Activated CD4-positive, alpha-beta T cell treated with anti-CD3 and anti-CD28 coated beads, Interleukin-2, amount 50 U/mL, for 4 hours (primary cell): ENCODE measurements at places on chromosomes 11 and 22.

GRCh38 chr11:79786961-79787360 is 346.1 kb upstream of the TENM4 start:
- no peak for DNase-seq

GRCh38 chr11:69574608-69575255 is 66.2 kb upstream of the CCND1 start:
- no peak for DNase-seq

DNA sequence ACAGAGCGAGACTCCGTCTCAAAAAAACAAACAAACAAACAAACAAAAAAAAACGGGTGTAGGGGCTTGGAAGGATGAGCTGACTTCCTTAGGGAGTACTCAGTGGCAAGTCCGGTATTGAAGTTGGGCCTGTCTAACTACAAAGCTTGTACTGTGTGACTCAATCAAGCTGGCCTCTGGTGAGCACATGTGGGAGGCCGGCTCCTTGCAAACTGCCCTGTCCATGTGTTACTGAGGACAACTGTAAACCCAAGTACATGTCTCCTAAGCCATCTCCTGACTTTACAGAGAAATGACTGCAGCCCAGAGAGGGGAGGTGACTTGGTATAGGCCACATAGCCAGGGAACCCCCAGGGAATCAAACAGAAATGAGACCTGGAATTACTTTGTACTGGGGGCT is 11.6 kb downstream of the RIBC2 start:
- DNase-seq: no peak

- no peak for DNase-seq
Observed at GRCh38 chr22:31492151-31492550, 2.5 kb upstream of the EIF4ENIF1 start.

GRCh38 chr11:61041755-61042518 is 60.4 kb upstream of the CD5 start:
- peak; percentile 80 for DNase-seq

DNA sequence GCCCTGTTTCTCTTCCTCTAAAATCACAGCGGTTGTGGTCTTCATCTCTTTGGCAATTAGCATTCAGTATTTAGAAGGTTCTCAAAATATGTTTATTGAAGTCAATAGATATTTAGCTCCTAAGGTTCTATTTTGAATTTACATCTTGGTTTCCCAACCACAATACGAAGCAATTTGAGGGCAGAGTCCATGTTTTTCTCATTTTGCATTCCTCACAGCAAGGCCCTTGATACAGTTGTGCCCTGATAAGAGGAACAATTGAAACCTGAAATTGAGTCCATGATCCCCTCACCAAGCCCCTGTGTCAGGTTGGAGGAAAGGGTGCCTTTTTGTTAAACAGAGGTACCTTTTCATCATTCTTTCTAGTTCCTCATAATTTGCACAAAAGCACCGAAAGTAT is 131.5 kb downstream of the CCDC81 start:
- no peak for DNase-seq

DNA sequence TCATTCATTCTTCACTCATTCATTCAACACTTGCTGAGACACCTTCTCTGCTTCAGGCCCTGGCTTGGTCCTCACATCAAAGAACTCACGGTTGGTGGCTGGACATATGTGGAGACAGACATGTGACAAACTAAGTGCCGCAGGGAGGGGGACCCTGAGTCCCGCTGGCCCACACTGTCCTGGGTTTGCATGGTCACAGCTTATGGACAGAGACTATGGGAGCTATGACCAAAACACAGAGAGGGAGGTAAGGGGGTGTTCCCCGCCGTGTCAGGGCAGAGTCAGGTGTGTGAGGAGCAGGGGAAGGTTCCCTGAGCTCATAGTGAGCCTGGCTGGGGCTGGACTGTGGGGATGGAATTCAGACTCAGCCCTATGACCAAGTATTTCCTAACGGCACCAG is 123.1 kb downstream of the MPPED1 start:
- no peak for DNase-seq

GRCh38 chr11:1568441-1568911 is 3.6 kb downstream of the DUSP8 start:
- DNase-seq: no peak

DNA sequence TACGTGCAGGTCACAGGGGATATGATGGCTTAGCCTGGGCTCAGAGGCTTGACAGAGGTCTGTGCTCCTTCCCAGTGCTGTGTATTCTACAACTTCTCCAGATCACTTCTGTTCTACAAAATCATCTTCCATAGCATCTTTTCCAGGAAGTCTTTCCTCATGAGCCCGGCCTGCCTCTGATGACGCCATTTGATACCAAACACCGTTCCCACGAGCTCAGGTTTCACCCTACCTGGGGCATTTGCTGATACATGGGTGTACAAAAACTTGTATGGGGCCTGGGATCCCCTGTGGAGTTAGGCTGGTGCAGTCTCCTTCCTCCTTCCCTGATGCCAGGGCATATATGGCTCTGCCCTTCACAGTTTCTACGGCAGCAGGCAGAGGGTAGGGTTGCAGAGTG is 78.7 kb downstream of the NECTIN1 start:
- no peak for DNase-seq

DNA sequence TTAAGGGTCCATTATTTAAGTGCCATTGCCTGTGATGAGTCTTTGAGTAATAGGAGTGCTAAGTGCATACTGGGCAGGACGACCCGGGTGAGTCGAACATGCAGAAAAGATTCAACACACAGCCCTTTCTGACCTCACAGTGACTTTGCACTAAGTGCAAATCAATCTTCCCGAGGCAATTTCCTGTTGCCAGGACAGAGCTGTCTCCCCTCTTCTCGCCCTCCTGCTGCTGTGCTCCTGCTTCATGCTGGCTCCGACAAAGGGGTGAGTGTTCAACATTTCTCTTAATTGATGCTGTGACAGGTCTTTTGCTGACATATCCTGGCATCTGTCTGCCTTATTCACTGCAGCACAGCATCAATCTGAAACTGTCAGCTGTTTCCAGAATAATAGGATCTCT is 42.0 kb downstream of the MCHR1 start:
- no peak for DNase-seq

DNA sequence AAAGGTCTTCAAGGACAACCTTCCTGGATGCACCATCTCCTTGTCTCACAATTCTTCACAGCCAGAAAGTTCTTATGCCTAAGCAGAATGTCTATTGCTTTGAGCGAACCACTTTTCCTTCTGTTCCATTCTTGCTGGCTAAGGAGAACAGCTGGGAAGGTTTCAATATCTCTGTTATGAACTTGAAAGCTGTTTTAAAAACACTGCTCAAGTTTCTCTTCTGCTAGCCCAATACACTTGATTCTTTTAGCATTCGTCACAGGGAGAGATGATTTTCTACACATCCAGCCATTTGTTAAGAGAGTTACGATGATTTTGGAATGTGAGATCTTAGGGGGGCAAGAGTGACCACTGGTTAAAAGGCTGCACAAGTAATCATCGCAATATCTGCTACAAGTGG is 249.3 kb downstream of the KIRREL3 start:
- DNase-seq: no peak
